GM13977 (cell line): ENCODE measurements at places on chromosomes 4 and X.

DNA sequence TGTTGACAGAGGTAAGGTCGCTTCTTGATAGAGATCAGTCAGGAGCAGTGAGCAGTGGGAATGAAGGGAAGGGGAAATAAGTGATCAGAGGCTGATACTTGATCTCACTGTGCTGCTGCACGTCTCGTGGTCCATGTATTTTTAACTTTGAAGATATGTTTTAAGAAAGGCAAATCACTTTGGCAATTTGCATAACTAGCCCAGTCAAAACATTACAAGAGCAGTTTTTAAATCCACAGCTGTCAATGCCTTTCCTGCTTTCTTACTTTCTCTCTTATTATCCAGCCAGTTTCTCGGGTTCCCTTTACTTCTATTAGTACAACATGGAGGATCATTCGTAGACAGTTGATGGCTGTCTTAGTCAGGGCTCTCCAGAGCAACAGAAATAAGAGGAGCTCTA is 472.8 kb downstream of the TMA16 start:
- DNase-seq = no peak

DNA sequence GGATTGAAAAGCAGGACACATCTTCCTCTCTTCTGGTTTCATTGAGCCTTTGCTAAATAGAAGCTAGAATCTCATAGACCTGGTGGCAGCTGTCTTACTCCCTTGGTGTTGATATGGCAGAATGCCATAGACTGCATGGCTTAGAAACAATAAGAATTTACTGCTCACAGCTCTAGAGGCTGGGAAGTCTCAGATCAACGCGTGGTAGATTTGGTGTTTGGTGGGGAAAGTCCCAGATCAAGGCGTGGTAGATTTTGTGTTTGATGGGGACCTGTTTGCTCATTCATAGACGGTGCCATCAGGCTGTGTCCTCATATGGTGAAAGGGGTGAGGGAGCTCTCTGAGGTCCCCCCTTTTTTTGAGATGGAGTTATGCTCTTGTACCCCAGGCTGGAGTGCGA is 57.6 kb upstream of the PPP2R3B start:
- no peak for DNase-seq

DNA sequence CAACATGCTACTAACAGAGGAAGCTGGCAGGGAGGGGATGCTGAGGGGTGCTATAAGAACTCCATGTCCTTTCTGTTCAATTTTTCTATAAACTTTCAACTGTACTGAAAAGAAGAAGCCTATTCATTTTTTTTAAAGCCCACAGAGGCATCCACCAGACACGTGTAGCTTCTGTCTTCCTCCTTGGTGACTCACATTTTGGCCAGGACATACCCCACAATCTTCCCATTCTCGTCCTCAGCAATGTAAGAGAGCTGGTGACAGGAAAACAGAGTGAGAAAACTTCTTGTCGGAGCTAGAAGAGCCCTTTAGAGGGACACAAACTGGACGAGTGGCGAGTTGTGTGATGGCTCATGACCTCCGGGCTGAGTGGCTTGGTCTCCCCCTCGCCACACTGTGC is 1.1 kb downstream of the NAA10 start:
- DNase-seq = no peak

GRCh38 chrX:16786791-16787735 is 797 bp downstream of the TXLNG start:
- DNase-seq = peak; percentile 66

DNA sequence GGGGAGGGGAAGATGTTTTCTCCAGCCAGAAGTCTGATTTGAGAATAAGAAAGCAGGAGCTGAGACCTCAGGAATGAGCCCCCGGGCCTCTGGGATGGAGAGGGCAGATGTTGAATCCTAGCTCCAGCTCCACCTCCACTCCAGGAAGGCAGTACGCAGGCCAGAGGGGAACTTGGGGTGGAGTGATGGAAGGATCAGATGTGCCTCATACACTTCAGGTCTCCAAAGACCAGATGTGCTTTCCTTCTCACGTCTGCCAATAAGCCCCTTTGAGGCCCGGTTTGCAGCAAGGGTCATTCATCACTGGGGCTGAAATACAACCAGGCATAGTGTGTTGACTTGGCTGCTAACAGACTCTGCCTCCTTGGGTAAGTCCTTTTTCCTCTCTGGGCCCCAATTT is 28.1 kb downstream of the STARD8 start:
- no peak for DNase-seq

DNA sequence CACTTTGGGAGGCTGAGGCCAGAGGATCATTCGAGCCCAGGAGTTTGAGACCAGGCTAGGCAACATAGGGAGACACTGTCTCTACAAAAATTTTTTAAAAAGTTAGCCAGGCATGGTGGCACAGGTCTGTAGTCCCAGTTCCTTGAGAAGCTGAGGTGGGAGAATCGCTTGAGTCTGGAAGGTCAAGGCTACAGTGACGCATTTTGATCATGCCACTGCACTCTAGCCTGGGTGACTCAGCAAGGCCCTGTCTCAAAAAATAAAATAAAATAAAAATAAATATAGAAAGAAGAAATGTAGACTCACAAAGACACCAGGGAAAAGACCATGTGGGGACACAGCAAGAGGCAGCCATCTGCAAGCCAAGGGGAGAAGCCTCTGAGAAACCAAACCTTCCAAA is 42.3 kb upstream of the SLC7A3 start:
- no peak for DNase-seq

- DNase-seq = no peak
Measured at GRCh38 chrX:97844943-97845342, 961.2 kb downstream of the RPA4 start.

DNA sequence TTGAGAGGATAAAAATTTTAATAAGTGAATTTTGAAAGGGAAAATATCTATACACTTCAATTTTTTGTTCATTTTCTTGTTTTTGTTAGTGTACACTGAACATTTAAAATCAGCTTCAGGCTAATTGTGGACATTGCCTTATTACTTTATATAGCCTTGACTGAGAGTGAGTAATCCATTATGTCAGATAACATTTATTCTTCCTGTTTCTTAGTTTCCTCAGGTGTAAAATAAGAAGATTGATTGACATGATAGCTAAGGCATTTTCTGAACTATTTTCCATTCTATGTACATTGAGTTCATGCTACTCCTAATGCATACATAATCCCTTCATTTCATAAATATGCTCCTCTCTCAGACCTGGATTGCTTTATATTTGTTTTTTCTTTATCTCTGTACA is 607.3 kb upstream of the AADAT start:
- no peak for DNase-seq

DNA sequence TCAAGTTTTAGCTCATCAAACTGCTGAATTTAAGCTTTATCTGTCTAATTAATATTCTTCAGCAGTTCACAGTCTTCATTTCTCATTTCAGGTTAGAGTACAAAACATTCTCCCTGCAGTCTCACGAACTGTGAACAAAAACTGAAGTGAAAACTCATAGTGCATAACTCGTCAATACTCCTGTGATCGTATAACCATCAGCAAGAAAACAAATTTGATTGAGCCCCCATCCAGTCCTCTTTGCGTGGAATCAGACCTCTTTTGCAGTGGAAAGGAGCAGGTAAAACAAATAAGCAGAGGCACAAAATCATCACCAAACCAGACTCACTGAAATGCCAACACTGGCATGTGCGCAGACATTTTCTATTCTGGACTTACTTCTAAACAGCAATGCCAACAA is 12.7 kb downstream of the ADAM29 start:
- no peak for DNase-seq

DNA sequence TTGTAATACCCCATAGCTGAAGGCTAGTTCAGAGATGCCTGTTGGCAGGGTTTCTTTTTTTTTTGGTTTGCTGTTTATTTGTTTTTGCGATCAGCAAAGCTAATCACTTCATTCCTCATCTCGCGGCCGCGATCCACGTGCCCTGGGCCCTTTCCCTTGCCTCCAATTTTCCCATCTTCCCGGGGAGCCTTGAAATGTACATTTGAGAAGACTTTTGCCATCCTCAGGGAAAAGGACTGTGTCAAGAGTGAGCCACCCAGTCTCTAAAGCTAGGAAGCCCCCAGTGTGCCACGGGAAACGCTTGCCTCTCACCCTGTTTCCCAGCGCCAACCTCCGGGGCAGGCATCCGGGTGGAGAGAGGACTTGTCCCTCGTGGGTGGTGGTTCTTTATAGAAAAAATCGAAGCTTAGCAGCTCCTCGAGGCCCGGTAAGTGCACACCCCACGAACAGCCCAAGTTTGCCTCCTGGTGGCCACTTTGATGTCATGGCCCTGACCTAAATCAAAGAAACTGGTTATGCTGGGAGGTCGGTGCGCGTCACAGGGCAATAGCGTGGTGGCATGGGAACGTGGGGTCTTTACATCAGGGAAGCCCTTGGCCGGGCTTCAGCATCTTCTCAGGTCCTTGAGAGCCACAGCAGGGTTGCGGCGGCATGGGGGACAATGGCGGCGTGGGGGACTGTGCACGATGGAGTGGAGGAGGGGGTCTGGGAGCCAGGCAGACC is 42.0 kb downstream of the MAP7D3 start:
- peak; percentile 28 for DNase-seq

DNA sequence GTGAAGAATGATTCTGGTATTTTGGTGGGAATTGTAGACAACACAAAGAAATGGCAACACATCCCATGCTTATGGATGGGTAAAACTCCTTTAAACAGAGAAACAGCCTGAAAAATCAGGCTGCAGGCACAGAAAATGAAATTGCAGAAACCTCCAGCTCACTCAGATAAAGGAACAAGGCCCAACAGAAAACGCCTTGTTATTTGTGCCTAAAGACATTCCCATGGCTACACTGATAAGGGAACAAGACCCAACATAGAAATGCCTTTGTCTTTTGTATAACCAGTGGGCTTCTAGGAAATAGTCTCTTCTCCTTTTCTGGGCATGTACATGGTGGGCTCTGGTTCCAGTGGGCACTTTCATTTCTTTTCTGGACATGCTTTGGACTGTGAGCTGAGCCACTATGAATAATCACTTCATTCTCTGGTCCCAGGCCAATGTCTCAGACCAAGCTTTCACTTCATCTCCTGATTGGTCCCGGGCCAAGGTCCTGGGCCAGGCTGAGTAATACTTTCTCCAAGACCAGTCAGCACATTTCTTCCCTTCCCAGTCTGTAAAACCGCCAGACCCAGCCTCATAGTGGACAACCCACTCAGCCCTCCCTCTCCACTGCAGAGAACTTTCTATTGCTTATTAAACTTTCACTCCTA is 160.5 kb downstream of the TBX22 start:
- DNase-seq = no peak

DNA sequence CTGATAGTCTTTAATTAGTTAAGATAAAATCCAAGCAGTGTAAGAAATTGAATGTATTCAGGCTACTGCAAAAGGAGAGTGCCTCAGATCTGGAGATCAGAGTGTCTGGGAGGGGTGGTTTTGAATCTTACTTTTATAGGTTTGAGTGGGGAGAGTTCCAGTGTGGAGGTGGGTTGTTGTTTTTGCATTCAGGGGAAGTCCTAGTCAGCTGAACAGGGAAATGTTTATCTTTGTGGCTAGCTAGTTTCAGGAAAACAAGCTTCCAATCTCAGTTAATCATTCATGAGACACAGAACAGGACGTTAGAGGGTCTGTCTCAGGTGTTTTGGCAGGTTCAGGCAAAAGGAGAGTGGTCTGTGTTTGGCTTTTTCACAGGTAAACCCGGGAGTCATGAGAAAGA is 26.0 kb downstream of the ZNF81 start:
- no peak for DNase-seq

DNA sequence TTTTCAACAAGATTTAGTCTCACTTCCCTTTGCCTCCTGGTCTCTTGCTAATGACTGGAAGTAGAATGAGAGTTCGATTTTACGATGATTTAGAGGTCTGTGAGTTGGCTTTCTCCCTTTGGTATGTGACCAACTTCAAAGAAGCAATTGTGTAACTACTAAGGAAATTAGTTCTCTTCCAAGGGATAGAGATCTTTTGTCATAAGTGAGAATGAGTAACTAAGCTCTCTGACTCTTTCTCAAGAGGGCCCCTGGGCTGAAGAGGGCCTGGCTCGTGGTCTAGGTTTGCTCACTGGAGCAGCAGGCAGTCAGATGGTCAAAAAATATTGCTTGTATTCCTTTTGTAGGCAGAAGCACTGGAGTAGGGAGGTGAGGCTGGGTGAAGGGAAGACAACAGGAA is 176.3 kb downstream of the ENOX2 start:
- no peak for DNase-seq

GRCh38 chr4:148052448-148052847 is 320.6 kb downstream of the ARHGAP10 start:
- no peak for DNase-seq
